Body of pancreas (tissue), 4 donors: ENCODE measurements at places on chromosomes 3 and 15.

DNA sequence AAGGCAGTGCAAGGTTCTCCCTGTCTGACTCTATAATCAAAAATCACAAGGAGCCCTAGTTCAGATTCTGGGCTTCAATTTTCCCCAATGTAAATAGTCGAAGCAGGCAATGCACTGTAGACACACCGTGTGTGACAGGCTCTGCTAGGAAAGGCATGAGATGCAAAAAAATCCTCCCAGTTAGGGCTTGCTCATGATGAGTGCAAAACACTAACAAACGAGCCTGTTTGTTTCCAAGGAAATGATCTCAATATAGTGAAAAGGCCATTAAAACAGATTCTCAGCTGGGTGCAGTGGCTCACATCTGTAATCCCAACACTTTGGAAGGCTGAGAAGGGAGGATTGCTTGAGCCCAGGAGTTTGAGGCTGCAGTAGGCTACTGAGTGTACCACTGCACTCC lies 55.7 kb downstream of the UMPS start:
- no peak for DNase-seq

DNA sequence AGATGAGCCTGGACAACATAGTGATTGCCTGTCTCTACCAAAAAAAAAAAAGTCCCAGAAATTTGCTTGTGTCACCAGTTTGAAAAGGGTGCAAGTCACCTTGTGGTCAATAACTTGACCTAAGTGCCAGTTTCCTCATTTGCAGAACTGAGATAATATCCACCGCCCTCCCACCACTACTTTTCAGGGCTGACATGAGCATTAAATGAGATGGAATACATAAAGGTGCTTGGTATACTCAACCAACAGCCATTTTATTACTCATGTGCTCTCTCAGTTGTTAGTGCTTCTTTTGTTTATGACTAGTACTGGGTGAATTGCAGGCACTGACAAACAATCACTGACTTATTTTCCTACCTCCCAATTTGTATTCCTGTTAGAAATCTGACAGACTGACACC lies 340.5 kb upstream of the SATB1 start:
- DNase-seq: no peak

DNA sequence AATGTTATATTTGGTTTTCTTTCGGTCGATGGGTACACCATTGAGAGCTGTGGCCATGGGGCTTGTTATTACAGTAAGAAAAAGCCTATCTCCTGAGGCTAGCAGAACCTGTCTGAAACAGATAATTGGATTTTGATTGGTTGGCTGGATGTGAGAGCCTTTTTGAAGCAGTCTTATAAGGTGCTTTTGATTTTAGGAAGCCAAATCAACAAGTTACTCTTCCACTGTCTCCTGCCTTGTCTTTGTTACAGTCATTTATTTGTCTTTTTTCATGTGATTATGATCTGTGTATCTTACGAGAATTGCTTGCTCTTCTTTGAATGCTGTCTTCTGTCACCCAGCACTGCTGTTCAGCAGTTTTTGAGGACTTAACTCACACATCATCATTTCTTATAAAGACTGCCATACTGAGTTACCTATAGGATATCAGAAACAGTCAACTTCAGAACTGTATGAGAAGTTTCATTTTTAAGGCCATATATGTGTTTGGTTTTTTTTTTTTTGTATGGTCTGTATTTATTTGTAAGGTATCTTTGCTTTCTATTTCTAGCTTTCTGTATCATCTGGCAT lies 51.1 kb downstream of the MEF2A start:
- DNase-seq: no peak

DNA sequence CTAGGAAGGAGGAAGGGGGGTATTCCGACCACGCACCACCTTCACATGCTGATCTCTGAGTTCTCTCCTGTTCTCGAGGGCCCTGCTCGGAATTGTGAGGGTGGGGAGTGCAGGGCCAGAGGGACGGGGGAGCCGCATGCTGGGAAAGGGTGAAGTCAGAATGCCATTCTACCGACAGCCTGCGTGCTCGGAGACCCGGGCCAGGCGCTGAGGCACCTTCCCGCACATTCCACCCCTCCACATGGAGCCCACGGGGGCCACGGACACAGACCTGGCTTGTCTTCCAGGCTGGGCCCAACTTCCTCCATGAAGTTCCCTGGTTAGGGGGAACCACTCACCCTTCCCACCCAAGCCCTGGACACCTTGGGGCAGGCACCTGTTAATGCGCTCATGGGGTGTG lies 28.7 kb upstream of the PIGZ start:
- DNase-seq: no peak

DNA sequence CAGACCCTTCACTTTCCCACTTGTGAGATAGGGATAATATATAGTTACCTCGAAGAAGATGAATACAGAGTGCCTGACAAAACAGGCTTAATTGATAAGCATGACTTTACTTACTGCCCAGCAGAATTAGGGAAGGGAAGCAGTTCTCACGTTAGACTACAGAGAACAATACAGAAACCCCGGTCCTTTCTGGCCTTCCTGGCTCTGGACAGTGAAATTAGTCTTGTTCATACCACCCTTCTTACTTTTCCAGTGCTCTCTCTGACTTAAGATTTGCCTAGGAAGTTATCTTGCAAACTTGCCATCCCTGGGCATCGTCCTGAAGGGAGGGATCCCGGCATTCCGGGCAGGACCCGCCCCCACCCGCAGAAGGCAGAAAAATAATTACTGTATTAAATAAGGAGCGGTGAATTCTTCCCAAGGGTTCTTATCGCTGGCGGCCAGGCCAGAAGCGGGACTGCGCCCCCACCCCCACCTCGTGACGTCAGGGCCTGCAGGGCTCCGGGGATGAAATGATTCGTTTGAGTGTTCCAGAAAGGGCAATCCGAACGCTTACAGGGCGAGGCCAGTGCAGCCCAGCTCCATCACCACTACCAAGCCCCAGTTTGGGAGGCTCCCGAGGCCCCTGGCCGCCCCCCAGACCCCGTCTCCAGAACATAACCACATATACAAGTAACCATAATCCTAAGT lies 8.4 kb downstream of the SOX2 start:
- DNase-seq: no peak
